Adrenal gland (tissue), 19 donors: ENCODE measurements at places on chromosomes 16 and 17. TPM values are rescaled to one million over a fixed set of nuclear protein-coding genes. Genes with fewer than 3 reads are reported as not detected.

- H3K4me3 ChIP-seq, result no peak overlapping the region
- no peak overlapping the region for H3K27ac ChIP-seq
- DNase-seq, result no peak
Observed at GRCh38 chr16:3140603-3141427, 6.0 kb downstream of the ZNF213 start.

GRCh38 chr16:26648851-26649250 lies 417.9 kb upstream of the C16orf82 start:
- no peak overlapping the region for H3K27ac ChIP-seq
- no peaks in the 10 kb centered on the region for H3K36me3 ChIP-seq
- no peaks in the 10 kb centered on the region for H3K27me3 ChIP-seq
- no peaks in the 10 kb centered on the region for H3K4me1 ChIP-seq
- H3K4me3 ChIP-seq, result no peak overlapping the region
- no peak for DNase-seq

GRCh38 chr17:75823257-75824041 lies 20.8 kb downstream of the UNC13D start:
- no peak overlapping the region for H3K4me3 ChIP-seq
- DNase-seq, result no peak
- H3K27me3 ChIP-seq, result no peaks in the 10 kb centered on the region
- H3K36me3 ChIP-seq, result peaks cover 64% of the 10 kb centered on the region

DNA sequence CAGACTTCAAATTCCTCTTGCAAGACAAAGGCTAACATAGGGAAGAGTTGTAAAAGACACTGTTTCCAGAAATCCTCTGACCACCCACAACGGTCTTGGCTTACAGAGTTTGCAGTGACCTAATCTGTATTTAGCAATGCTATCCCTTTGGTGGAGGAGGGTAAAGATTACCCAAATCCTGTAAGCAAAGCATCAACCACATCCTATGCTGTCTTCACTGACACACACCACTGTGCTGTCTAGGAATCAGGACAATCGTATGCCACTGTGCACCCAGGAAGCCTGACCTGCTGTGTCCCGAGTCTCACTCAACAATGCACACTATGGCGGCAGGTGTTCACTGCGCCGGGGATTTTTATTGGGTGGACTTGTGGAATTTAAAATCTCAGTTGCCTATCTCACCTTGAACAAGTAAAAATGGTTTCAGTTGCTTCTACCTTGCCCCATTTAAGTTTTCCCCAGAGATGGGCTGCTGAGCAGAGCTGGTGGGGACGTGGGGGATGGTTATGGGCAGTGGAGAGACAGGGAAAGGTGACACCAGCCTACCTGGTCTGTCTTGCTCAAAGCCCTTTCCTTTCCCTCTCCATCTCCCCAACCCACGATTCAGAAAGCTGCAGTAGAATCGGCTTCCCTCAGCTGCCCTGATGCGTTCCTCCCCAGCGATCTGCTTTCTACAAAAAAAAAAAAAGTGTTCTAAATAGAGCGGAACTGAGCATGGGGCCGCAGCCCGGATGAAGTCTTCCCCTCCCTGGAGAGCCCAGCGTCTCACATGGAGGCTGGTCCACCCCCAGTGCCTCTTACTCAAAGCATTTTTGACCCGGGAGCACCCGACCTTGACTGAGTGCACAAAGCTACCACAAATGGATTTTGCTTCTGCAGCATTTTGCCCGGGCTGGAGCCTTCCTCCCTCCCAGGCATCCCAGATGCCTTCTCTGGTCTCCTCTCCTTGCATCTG lies 271.5 kb downstream of the SOX9 start:
- H3K27me3 ChIP-seq, result no peaks in the 10 kb centered on the region
- no peaks in the 10 kb centered on the region for H3K4me1 ChIP-seq
- no peak for DNase-seq

DNA sequence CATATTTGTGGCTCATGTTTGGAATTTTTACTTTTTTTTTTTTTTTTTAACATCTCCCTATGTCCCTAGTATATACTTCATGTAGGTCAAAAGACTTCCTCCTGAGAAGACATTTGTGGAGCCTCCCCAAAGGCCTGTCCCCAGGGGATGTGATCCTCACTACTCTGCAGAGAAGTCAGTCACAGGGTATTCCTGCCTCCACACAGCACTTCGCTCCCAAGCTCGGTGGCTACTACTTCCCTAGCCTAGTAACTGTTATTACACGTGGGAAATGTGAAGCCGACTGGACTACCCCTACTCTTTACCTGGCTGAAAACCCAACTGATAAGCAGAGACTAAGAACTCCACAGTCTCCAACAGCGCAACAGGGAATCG lies 116.8 kb downstream of the HIC1 start:
- H3K4me1 ChIP-seq, result peaks cover 52% of the 10 kb centered on the region
- H3K36me3 ChIP-seq, result no peaks in the 10 kb centered on the region
- H3K27me3 ChIP-seq, result no peaks in the 10 kb centered on the region
- H3K4me3 ChIP-seq, result no peak overlapping the region
- peak overlapping the region; percentile 96 for H3K27ac ChIP-seq
- DNase-seq, result no peak

DNA sequence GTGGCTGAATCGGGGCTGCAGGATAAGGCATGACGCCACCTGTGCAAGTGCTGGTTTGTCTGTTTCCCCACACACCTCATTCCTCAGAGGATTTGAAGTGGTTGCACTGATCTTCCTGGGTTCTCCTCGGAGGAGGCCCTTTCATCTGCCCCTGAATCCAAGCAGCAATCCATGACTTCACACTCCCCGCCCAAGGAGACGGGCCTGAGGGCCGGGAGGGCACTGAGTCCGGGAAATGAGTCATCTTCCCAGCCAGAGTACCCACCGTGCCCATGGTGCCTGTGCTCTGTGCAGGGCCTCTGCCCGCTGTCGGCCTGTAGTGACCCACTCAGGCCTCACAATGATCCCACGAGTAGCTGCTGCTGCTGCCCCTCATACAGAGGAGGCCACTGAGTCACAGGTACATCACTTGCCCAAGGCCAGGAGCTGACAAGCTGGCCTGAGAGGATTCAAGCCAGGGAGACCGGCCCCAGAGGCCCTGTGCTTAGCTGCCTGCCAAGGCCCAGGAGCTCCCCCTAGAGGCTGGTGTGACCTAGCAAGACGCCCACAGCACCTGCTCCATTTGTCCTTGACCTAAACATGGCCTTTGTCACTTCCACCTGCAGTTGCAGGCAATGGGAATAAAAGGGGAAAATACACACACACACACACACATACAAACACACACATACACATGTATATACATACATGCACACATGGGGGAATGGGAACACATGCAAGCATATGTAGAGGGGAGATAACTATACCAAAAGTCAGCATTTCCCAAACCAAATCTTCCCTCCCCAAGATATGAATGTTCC lies 240.0 kb downstream of the C16orf95 start:
- no peaks in the 10 kb centered on the region for H3K36me3 ChIP-seq
- no peaks in the 10 kb centered on the region for H3K27me3 ChIP-seq
- DNase-seq, result peak; percentile 50
- no peak overlapping the region for H3K27ac ChIP-seq
- no peaks in the 10 kb centered on the region for H3K4me1 ChIP-seq
- H3K4me3 ChIP-seq, result no peak overlapping the region

DNA sequence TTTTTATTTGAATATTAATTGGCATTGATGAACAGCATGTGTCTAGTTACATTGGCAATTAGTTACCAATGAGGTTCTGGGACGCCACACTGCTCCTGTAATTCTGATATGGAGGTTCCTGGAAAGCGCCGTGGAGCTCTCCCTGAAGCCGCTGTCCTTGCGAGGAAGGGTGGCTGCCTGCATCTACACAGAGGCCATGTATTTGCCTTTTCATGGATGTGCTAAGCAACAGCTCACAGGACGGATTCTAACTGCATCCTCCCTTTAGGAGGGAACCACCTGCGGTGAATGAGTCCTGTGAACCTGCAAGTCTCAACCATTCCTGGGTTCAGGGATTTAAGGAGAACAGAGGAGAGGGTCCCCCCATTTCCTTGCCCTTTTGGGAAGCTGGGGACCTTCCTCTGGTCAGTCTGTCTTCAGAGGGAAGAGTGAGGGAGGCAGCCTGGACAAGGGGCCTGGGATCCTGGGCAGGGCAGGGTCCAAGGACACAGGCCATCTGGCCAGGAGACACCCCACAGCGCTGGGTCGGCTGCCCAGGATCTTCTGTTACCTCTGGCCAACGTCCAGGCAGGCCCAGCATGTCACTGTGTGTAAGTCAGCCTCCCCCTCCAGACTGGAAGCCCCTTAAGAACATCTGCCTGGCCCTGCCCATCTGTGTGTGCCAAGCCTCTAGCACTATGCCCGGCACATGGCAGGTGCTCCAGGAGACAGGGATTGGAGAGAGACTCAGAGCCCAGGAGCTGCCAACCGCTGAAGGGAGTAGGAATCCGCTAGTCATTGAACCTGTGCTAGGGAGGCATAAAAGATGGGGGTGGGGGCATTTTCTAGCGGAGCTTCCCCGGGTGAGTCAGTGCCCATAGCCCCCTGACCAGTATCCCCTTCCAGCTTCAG lies 314.1 kb upstream of the TNRC6C start:
- no peaks in the 10 kb centered on the region for H3K27me3 ChIP-seq
- H3K4me1 ChIP-seq, result no peaks in the 10 kb centered on the region
- H3K4me3 ChIP-seq, result no peak overlapping the region
- H3K27ac ChIP-seq, result no peak overlapping the region
- no peaks in the 10 kb centered on the region for H3K36me3 ChIP-seq
- no peak for DNase-seq

DNA sequence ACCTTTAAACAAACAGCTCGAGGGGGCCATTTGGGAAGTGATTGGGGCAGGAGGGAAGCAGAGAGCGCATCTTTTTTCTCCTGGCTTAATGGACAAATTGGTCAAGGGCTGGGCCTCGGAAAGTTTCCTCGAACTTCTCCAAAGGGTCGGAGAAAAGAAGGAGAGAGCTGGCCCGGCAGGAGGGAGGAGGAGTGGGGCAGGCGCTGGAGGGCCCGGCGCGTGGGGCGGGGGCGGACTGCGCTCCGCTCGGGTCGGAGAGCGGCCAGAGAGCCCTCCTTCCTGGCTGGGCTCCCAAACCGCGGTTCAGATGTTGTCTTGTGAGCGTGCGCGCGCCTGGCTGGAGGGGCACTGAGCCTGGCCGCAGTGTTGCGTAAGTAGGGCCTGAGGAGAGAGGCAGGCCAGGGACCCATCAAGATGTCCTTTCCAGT lies 1.2 kb downstream of the MMP2 start:
- H3K27ac ChIP-seq, result no peak overlapping the region
- no peaks in the 10 kb centered on the region for H3K27me3 ChIP-seq
- peak; percentile 67 for DNase-seq
- H3K36me3 ChIP-seq, result peaks cover 11% of the 10 kb centered on the region
- H3K4me1 ChIP-seq, result peaks cover 10% of the 10 kb centered on the region
- peak overlapping the region; percentile 51 for H3K4me3 ChIP-seq

GRCh38 chr16:67871256-67871655 lies 1.6 kb upstream of the EDC4 start:
- no peak for DNase-seq
- no peaks in the 10 kb centered on the region for H3K27me3 ChIP-seq
- peaks cover 10% of the 10 kb centered on the region for H3K4me1 ChIP-seq
- H3K27ac ChIP-seq, result no peak overlapping the region
- no peak overlapping the region for H3K4me3 ChIP-seq
- no peaks in the 10 kb centered on the region for H3K36me3 ChIP-seq

DNA sequence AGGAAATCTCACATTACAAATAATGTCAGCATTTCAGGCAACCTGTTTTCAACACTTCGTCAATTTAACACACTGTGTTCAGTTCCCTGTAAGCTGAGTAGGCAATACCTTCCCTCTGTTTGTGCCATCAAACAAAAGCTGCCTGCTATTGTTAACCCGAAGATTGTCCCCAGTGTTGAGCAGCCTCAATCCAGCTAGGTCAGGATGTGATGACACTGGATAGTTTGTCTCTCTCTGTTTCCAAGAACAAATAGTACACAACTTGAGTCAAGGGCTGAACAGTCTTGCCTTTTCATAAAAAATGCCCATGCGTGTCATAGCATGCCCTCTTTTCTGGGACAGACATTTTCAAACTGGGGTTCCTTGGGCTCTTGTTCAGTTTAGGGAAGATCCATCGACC lies 36.4 kb downstream of the HSD17B2 start:
- no peak overlapping the region for H3K27ac ChIP-seq
- DNase-seq, result no peak
- H3K27me3 ChIP-seq, result no peaks in the 10 kb centered on the region
- H3K4me1 ChIP-seq, result no peaks in the 10 kb centered on the region

GRCh38 chr16:84450176-84450865 lies 54.1 kb downstream of the MEAK7 start:
- H3K4me1 ChIP-seq, result no peaks in the 10 kb centered on the region
- no peak overlapping the region for H3K27ac ChIP-seq
- no peak for DNase-seq
- H3K36me3 ChIP-seq, result no peaks in the 10 kb centered on the region
- H3K27me3 ChIP-seq, result peaks cover 7% of the 10 kb centered on the region

DNA sequence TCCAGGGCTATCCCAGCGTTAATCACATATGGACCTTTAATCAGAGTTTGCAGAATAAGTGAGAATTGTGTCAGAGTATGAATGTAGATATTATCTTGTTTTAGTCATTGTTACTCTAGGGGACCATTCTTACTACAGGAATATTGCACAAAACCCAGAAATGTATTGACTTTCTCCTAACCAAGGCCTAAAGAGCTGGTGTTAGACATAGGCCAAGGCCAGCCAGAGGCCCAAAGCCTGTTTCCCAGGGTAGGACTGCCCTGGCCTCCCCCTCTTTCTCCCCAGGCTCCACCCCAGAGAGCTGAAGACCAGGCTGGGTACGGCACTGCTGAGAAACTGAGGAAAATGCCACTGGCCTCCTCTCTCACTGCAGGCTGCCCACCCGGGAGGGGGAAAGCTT lies 41.9 kb upstream of the MEOX1 start:
- H3K27me3 ChIP-seq, result no peaks in the 10 kb centered on the region
- H3K4me3 ChIP-seq, result no peak overlapping the region
- no peak overlapping the region for H3K27ac ChIP-seq
- H3K4me1 ChIP-seq, result no peaks in the 10 kb centered on the region
- no peaks in the 10 kb centered on the region for H3K36me3 ChIP-seq
- no peak for DNase-seq

DNA sequence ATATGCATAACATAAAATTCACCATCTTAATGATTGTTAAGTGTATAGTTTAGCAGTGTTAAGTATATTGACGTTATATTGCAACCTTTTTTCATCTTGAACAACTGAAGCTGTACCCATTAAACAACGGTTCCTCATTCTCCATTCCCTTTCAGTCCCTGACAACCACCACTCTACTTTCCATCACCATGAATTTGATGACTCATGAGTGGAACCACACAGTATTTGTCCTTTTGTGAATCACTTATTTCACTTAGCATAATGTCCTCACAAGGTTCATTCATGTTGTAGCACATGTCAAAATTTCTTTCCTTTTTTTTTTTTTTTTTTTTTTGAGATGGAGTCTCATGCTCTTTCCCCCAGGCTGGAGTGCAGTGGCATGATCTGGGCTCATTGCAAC lies 46.0 kb downstream of the HOXB1 start:
- H3K27me3 ChIP-seq, result no peaks in the 10 kb centered on the region
- no peaks in the 10 kb centered on the region for H3K36me3 ChIP-seq
- H3K4me1 ChIP-seq, result no peaks in the 10 kb centered on the region
- no peak for DNase-seq

DNA sequence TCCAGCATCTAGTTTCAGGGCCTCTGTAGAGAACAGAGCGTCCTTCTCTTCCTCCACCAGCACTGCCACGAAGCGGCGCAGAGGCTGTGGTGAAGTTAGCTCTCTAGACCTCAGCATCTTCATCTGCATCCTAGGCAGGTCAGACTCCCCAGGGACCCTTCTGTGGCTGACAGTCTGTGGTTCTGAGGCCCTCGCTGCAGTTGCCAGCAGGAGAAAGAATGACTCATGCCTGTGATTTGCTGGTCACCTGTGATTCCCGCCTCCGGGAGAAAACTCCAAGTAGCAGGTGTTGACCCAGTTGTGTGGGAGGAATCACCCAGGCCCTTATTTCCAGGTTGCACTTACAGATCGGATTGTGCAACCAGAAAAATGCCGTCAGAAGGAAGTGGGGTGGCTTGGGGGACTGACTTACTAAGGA lies 117.3 kb upstream of the CACNG5 start:
- no peaks in the 10 kb centered on the region for H3K27me3 ChIP-seq

Gene CACNA1H
- 33.8 TPM for total RNA-seq

Gene BICDL2
- total RNA-seq, result not detected

Gene SPECC1
- 40.6 TPM for total RNA-seq

Gene PAFAH1B1
- 166 TPM for total RNA-seq
